Right renal pelvis (tissue), 4 donors: ENCODE measurements at places on chromosomes 2 and 18.

DNA sequence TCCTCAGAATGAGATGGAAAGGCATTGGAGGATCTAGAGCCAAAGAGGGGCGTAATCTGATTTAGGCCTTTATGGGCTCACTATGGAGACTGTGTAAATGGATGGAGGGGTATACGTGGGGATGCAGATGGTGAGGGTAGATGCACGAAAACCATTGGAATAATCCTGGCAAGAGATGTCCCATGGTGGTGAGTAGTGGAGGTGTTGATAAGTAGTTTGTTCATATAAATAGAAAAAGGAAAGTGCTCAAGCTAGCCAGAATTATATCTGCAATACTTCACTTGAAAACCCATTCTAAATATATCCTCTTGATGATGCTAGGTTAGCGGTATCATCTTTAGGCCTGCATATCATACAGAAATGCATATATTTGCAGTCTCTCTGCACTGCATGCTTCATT, 459.7 kb downstream of the CDH2 start:
- no peak for DNase-seq

DNA sequence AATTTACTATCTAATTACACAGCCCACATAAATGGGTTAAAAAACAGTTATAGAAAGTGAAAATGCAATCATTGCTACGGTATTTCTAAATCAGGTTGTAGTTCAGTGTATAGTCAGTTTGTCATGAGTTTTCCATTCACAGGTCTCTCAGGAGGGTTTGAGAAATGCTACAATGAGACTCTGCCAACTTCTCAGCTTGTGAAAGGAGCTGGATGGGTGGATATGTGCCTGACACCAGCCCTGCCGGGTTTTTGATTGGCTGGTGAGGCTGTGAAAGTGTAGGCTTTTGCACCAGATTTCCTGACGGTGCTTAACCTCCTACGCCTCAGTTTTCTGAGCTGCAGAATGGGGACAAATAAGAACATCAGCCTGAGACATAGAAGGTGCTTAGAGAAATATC, 102.6 kb upstream of the SMIM21 start:
- DNase-seq: no peak

DNA sequence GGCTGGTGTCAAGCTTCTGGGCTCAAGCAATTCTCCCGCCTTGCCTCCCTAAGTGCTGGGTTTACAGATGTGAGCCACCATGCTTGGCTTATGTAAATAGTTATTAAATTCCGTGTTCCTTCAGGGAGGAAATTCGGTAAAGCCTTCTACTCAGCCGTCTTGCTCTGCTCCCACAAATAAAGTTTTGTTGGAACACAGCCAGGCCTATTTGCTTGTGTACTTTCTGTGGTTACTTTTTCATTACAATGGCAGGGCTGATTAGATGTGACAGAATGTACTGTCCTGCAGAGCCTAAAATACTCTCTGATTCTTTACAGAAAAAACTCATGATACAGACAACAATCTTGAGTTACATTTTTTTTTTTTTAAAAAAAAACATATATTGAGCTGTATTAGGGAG, 68.8 kb upstream of the TACR1 start:
- DNase-seq: no peak

DNA sequence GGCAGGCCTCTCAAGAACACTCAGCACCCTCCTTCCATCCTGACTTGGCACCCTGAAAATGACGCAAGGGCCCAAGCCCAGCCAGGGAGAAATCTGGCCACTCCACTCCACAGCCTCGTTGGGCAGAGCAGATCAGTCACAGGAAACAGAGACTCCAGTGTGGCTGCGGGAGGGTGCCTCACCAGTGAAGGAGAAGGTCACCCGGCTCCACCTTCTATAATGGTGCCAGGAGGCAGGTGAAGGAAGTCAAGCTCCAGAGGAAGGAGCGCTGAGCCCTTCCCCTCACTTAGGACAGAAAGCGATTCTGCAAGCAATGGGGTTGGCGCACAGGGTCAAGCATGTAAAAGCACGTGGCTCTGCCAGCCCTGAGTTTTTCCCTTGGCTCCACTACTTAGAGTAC, 35.3 kb downstream of the CRACDL start:
- no peak for DNase-seq

GRCh38 chr18:70431203-70431624, 142.4 kb downstream of the SOCS6 start:
- DNase-seq: no peak
